ENCODE measurements at places on chromosomes 12 and 14.

GRCh38 chr12:2495417-2496112 is 299.2 kb upstream of the FKBP4 start:
- DNase-seq = no peak

DNA sequence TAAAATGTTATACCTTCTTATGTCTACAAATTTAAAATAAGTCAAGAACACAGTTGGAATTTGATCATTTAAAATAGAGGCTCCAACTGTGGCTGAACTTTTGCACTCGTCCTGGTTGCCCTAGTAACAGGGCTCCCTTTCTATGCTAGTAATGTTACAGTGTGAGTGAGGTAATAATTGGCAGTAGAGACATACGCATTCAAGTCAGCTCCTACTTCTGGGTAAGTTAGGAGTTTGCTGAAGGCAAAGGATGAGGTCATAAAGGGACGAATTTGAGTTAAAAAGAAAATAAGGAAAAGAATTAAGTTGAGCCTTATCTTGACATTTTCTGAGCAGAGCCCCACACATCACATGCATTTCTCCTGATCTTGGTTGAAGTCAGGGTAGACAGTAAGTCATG is 129.1 kb downstream of the TMEM117 start:
- DNase-seq = no peak

DNA sequence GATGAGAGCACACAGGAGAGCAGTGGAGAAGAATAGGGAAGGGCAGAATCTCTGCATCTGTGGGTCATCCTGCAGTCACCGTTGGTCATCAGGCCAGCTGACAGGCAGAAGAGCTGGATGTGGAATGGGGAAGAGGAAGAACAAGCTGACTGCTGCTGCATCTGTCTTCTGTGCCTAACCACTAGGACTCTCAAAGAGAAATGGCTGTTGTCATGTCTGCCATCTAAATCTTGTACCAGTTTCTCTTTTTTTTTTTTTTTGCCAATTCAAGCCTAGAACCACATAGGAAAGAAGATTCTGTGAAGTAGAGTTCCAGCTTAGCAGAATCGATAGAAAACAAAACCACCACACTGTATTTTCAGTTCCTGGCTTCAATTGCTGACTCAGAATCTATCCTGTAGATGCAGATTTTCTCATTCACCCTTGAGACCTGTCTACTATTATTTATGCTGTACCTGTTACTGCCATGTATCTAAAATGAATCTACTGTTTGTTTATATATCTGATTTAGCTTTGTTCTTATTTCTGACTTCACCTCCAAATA is 421.9 kb upstream of the PRICKLE1 start:
- no peak for DNase-seq

- no peak for DNase-seq
Observed at GRCh38 chr14:68306265-68306933, 486.5 kb downstream of the ZFP36L1 start.

DNA sequence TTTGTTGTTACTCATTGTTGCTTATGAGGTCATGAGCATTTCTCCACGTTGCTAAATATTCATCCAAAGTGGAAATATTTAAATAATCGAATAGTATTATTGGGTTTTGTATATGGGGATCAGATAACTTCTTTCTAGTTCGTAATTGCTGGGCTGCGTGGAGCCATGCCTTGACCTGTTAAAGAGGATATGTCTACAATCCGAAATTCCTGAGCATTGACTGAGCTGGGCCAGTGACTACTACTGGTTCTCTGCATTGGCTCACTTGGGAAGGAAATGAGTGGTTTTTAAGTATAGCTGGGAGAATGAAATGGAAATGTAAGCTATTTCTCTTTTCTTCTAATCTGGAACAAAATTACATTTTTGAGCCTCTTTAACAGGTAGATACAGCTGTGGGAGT is 163.2 kb downstream of the RPL10L start:
- DNase-seq = no peak

DNA sequence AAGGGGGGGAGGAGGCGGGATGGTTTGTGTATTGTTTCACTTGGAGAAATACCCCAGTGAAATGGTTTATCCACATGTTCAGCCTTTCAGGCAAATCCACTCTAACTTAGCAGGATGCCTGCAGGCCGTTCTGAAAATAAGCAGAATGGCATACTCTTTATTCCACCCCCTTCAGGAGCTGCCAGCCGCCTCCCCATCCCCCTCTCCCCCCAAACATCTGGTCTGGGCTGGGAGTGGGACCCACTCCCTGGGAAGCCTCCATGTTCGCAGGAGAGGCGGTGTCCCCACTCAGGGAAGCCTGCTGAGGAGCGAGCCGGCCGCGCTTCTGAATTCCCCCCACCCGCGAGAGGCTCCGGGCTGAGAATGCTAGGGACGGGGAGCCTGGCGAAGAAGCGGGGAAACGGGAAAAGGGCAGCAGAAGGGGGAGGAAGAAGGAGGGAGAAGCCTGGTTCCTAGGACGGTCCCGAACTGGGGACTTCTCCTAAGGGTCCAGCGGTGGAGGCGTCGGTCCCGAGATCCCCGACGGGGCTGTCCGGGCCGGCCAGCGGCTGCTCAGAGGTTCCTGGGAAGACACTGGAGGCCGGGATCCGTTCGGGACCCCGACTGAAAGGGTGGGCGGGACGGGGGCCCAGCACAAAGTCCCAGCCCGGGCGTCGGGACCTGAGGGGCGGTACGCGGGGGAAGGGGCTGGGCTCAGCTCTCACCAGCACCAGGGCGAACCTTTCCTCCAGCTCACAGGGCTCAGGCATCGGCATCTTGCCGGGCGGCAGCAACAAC is 666 bp downstream of the FMNL3 start:
- peak; percentile 41 for DNase-seq

GRCh38 chr12:109654357-109654756 is 59.3 kb upstream of the FAM222A start:
- DNase-seq = no peak

- DNase-seq = no peak
Observed at GRCh38 chr14:103280278-103280928, 53.6 kb upstream of the EIF5 start.

GRCh38 chr12:102542816-102543440 is 62.6 kb upstream of the IGF1 start:
- no peak for DNase-seq

DNA sequence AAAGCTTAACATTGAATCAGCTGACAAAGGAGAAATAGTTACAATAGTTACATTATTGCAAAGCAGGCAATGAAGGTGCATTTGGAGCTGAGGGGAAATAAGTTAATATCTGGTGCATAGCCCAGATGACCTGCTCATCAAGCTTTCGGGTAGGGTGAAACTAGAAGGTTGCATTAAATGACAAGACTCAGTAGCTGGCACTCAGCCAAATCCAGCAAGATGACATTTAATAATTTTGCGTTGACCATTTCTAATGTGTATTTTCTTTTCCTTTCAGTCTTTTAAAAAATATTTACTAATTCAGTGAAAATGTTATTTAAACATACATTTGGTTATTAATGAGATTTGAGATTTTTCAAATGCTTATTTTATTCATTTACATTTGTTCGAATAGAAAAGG is 188.6 kb downstream of the SLC5A8 start:
- DNase-seq = no peak

- no peak for DNase-seq
Observed at GRCh38 chr14:70921669-70922068, 14.4 kb downstream of the PCNX1 start.

GRCh38 chr14:101939646-101940170 is 24.7 kb upstream of the DYNC1H1 start:
- DNase-seq = no peak

- DNase-seq = no peak
Observed at GRCh38 chr12:50918584-50919316, 33.6 kb upstream of the HIGD1C start.

GRCh38 chr12:89538897-89539296 is 13.1 kb upstream of the POC1B start:
- no peak for DNase-seq
